Hematopoietic multipotent progenitor cell treated with erythropoietin and hydrocortisone succinate and interleukin-3 and kit ligand, for 17 days (in vitro differentiated cells): ENCODE measurements at places on chromosomes 3 and 15.

GRCh38 chr3:158419820-158420653 lies 151.0 kb upstream of the MLF1 start:
- no peak for DNase-seq

DNA sequence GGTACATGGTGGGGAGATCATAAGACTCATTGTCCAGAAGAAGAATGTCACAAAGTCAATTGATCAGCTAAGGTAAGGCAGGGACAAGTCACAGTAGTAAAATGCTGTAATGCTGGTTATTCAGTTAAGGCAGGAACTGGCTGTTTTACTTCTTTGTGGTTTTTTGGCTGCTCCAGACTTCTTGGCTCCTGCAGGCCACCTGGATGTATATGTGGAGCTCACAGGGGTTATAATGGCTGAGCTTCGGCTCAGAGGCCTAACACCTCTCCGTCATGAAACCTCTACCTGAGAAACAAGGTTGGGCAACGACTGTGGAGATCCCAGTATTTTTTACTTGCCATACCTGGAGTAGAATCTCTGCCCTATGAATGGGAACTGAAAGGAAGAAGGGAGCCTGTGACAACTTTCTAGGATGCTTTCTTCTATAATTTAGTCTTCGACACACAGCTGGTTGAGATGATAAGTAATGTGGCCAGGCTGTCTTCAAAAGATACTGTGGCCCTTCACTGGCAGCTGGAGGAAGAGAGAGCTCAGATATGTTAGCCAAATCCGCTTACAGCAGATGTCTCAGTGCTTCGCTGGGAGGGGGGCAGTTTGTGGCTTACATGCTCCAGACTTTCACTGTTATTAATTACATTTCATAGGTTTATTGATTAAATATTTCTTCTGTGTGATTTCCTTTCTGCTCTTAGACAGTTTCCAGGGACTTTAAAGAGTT lies 887.8 kb downstream of the IGSF11 start:
- DNase-seq: no peak

- DNase-seq: no peak
Observed at GRCh38 chr3:123535580-123535979, 49.3 kb downstream of the HACD2 start.

DNA sequence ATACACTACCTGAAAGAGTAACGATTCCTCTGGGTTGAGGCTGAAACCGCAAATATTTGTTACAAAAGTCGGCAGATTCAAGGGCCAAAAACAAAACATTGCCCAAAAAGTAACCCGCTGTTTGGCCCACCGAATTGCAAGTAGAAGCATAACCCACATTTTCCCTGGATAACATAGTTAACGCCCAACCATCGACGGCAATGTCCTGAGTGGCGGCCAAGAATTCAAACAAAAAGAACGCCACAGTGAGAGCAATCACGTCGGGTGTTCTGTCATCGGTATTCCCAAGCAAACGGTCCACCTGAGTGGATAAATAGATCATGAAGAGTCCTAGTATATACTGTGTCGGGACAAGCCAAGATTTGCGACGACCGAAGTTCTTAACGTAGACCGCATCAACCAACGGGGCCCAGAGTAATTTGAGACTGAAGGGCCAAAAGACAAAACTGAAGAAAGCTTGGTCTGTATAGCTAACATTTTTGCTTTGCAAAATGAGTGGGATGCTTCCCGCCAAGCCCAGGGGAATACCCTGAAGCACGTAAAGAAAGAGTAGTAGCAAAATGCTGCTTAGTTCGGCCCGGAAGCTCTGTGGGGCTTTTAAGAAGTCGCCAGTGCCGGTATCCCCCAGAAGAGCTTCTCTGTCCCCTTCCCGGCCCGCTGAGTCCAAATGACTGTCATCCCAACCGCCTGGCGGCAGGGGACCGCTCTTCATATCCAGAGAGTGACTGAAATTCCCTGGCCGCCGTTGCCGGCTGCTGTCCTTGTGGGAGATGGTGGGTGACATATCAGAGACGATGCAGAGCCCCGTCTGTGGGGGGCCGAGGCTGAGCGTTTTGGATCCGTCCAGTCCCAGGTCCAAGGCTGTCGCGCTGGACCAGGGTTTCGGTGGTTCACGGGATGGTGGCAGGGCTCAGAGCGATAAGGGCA lies 750 bp downstream of the SLC33A1 start:
- peak; percentile 46 for DNase-seq

GRCh38 chr15:70588613-70589012 lies 174.7 kb downstream of the UACA start:
- no peak for DNase-seq

DNA sequence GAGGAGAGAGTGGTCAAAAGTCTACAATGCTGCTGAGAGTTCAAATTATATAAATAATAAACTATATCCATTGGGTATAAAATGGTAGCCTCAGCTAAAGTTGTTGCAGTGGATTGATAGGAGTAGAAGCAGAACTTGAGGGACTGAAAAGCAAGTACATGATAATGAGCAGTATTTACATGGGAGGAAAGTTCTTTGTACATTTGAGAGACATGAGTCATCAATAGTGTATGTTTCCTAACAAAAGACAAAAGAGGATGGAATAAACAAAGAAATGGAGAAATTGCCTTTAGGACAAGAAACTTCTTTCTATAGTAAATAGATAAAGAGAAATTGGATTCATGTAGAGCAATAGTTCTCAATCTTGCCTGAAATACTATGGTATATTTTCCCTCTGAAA lies 110.0 kb upstream of the PLSCR5 start:
- no peak for DNase-seq

GRCh38 chr3:81952141-81952540 lies 190.7 kb upstream of the GBE1 start:
- DNase-seq: no peak

- DNase-seq: peak; percentile 23
Observed at GRCh38 chr3:126134219-126134975, 46.0 kb downstream of the ALDH1L1 start.
